ENCODE measurements at places on chromosomes 3 and 15.

GRCh38 chr15:26318689-26319088, 454.2 kb downstream of the GABRB3 start:
- no peak for DNase-seq

DNA sequence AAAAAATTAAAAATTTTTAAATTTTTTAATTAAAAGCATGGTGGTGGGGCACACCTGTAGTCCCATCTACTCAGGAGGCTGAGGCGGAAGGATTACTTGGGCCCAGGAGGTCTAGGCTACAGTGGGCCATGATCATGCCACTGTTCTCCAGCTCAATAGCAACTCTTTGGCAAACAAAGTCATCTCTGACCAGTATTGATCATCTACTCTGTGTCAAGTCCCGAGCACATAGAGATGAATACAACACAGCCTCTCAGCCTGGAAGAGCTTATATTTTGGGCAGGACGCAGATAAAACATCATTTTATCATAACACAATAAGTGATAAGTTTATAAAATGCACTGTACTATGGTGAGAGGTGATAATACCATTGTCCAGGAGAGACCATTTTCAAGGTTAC, 281.6 kb upstream of the GADL1 start:
- no peak for DNase-seq

GRCh38 chr3:138985932-138986331, 20.1 kb downstream of the PRR23A start:
- no peak for DNase-seq

- DNase-seq: no peak
Measured at GRCh38 chr15:89451846-89452245, 44.5 kb downstream of the RHCG start.

GRCh38 chr3:13085081-13085845, 12.0 kb upstream of the IQSEC1 start:
- DNase-seq: no peak

GRCh38 chr15:86624261-86625036, 544.8 kb downstream of the AGBL1 start:
- DNase-seq: peak; percentile 95

DNA sequence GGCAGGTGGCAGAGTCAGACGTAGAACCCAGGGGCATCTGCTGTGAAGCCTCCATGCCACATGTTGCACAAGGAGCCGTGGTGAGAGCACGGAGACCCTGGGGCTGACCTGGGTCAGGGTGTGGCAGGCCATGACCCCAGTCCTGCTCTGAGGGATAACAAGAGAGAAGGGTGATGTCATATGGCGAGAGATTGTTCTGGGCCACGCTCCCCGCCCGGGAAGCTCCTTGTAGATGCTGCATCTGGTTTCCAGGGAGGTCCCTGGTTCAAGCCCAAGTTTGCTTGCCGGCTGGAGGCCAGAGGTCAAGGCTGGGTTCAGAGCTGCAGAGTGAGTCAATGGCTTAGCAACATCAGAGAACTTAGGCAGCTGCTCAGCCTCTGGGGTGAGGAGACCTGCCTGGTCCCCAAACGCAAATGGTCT, 17.3 kb downstream of the FGD5 start:
- no peak for DNase-seq

DNA sequence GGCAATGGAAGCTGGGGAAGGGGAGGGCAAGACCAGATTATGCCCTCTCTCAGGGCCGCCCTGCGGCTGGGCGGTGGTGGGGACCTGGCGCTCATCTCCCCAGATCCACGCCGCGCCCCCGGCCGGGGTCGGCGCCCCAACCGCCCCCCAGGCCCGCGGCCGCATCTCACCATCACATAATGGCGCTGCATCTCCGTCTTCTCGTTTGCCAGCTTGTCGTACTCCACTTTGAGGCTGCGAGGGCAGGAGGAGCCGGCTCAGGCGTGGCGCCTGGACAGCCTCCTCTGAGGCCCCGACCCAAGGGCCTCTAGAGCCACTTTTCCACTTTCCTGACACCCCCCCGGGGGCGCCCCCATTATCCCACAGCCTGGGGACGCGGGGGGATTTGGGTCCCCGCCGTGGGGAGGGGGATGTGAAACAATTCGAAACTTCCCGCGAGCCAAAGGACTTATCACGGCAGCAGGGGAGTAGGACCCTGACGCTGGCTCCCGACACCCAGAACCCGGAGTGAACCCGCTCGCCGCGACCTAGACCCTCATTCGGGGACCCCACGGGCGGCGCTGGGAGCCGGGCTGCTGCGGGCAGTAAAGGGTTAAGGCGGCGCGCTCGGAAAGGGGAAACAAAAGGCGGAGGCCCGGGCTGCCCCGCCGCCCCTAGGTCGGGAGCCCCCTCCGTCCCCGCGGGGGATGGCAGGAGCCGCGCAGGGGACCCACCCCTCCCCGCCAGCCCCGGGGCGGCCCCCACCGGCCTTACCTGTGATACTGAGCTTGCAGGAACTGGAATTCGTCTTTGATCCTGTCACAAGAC, 2.1 kb downstream of the TLE3 start:
- peak; percentile 52 for DNase-seq

- DNase-seq: no peak
Measured at GRCh38 chr15:46207341-46207740, 572.5 kb downstream of the SQOR start.

DNA sequence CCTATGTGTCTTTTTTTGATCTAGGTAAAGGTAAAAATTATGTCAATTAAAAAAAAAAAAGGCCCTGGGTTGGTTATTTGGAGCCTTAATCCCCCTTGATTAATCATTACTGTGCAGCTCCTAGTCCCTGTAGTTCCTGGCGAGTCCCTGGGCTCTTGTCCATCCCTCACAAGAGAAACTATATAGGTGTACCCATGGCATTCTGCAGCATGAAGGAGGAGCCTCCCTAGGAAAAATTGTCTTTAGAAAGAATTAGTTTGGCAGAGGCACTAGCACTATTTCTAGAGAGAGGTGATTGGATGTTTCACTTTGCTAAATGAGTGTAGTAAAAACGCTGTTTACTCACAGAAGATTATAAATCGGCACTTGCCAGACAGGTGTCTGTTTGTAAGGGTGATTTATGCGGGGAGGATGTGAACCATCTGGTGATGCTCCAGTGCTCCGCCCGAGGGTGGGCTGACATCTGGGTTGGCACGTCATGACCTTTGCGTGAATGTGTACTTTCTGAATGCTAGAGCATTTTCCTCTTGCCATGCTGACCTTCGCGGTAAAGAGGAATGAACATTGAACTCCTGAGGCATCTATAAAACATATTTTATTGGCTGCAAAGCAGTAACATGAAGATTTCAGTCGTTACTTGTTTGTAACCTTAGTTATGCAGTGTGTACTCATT, 12.6 kb downstream of the PLCL2 start:
- no peak for DNase-seq

- peak; percentile 28 for DNase-seq
Measured at GRCh38 chr15:48494631-48495030, 150.9 kb downstream of the FBN1 start.

DNA sequence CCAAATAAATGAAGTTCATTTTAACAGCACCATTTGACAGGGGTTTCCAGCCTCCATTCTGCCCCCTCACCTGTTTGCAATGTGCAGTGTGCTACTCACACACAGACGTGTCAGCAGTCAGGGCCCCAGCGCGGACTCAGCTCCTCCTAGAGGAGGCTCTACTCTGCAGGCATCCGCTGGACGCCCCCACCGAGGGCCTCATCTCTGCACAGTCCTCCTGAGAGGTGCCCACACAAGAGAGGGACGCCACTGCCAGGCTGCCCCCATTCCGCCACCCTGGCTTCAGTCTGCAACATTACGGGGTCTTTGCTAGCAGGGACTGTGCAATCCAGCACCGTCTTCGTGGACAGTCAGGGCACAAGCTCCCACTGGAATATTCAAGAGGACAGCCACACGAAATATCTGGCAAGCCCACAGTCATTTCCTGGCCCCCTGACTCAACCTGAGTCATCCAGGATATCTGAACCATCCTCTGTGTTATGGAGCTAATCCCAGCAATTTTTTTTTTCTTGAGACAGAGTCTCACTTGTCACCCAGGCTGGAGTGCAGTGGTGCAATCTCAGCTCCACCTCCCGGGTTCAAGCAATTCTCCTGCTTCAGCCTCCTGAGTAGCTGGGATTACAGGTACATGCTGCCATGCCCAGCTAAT, 255.0 kb downstream of the OCA2 start:
- peak; percentile 77 for DNase-seq

DNA sequence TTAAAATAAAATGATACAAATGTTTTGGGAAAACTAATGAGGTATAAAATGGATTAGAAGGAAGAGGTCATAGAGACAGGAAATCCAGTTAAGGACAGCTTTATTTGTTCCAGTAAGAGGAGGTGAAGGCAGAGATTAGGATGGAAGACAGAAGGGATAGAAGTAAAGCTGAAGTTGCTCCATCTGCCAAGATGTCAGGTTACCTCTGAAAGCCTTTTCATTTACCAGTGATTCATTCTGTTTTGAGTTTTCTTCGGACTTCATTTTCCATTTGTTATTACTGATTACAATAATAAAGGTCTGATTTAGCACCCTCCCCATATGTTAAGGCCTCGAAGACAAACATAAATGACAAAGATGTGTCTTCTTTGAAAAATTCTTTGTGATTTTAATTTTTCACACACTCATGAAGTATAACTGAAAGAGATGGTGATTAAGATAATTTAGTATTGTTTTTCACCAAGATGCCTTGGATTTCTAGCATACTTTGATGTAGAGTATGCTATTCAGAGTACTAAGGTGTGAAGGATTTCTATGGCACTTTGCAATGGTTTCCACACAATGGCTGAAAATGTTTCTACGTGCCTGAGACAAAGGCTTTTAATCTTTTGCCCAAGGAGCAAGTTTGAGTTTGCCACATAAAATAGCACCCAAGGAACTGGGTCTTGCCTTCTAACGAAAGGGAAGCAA, 75.4 kb upstream of the PLAAT1 start:
- DNase-seq: no peak

- DNase-seq: no peak
Measured at GRCh38 chr3:52521881-52522650, 11.6 kb downstream of the NT5DC2 start.

- DNase-seq: no peak
Measured at GRCh38 chr15:28116521-28117431, 17.7 kb upstream of the OCA2 start.

DNA sequence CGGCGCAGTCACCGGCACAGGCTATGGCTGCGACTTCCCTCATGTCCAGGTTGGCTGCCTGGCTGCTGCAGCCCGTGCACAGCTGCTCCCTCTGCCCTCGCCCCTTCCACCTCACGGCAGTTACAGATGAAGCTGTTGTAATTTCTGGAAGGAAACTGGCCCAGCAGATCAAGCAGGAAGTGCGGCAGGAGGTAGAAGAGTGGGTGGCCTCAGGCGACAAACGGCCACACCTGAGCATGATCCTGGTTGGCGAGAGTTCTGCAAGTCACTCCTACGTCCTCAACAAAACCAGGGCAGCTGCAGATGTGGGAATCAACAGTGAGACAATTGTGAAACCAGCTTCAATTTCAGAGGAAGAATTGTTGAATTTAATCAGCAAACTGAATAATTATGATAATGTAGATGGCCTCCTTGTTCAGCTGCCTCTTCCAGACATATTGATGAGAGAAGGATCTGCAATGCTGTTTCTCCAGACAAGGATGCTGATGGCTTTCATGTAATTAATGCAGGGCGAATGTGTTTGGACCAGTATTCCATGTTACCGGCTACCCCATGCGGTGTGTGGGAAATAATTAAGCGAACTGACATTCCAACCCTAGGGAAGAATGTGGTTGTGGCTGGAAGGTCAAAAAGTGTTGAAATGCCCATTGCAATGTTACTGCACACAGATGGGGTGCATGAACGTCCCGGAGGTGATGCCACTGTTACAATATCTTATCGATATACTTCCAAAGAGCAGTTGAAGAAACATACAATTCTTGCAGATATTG, 13.2 kb upstream of the GNB4 start:
- no peak for DNase-seq

DNA sequence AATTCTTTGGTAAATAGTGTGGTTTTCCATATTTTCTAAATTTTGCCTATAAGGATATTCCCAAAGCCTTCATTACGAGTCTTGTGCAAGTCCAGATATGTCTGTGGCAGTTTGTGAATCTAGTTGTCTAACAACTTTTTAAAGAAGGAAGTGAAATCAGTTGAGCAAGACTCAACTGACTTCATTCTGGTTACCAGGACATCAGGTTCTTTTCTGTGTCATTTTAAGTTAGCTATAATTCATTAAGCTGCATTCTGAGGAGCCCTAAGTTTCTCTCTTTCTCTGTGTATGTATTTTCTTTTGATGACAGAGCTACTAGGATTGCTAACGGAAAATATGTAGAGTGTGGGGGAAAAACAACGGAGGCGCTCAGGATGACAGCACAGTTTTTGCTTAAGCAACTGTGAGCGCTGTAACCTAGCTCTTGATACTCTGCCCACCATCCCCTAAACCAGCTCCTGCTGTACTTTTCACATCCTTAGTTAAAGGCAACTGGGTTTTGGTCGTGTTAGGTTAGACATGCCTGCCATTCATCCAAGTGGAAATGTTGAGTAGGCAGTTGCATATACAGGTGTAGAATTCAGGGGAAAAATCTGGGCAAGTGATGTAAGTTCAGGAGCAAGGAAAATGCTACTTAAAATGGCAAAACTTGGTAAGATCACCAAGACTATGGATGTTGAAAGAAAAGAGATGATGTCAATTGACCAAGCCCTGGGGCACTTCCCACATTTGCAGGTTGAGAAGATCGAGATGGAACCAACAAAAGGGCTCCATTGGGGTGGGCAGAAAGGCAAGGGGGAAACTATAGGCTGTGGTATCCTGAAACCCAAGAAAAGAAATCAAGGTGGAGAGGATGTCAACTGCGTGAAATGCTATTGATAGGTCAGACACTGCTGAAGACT, 9.2 kb downstream of the MFSD1 start:
- no peak for DNase-seq

- DNase-seq: no peak
Measured at GRCh38 chr3:58222161-58222724, 11.5 kb upstream of the DNASE1L3 start.

GRCh38 chr15:50425219-50425618, 1.0 kb downstream of the USP8 start:
- DNase-seq: peak; percentile 9

DNA sequence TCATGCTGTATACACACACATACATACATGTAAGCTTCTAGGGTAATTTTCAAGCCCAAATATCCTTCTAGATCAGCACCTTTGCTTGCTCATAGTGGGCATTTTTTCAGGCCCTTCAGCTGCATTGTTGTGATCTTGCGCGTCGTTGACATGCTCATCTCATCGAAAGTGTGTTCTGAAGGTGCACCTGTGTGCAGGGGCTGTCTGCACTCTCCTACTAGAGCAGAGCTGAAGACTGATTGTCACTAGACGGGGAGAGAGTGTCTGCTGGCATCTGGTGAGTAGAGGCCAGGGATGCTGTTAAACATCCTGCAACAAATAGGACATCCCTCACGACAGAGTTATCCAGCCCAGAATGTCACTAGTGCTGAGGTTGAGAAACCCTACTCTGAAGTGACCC, 35.7 kb upstream of the VILL start:
- DNase-seq: no peak

- no peak for DNase-seq
Measured at GRCh38 chr3:183868796-183869195, 15.9 kb downstream of the PARL start.

- DNase-seq: peak; percentile 44
Measured at GRCh38 chr3:23096041-23096440, 107.1 kb upstream of the UBE2E2 start.

- no peak for DNase-seq
Measured at GRCh38 chr3:196989721-196990262, 21.2 kb upstream of the PIGZ start.

Data from astrocyte of the hippocampus (primary cell).